Thoracic aorta (tissue), 2 donors: ENCODE measurements at places on chromosomes 6 and 20. TPM values are rescaled to one million over a fixed set of nuclear protein-coding genes. Genes with fewer than 3 reads are reported as not detected.

DNA sequence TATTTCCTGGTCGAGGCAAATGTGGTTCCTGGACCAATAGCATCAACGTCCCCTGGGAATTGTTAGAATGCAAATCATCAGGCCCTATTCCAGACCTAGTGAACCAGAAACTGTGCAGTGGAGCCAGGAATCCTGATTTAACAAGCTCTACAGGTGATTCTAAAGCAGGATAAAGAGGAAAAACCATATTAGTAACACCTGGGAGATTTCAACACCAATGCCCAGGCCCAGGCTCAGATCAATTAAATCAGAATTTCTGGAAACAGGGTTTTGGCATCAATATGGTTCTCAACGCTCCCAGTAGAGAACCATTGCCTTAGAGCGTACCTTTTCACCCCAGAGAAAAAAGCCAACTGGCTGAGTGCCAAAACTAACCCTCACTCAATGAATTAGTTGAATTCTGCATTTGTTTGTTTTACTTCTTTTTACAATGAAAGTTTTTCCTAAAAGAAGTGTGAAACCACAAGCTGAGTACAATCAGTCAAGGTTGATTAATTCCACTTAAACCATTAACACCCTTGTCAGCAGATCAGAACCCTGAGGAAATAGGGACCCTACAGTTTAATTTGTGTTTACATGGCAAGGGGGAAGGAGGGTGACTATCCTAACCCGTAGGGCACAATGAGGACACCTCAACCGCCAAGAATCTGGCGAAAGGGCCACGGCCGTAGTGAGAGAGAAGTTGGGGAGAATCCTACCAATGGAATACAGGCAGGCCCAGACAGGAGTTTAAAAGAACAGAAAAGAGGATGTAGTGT lies 34.9 kb upstream of the LOC128125822 start:
- no peak for DNase-seq

CTAGE9 gene
- not detected for total RNA-seq

DNA sequence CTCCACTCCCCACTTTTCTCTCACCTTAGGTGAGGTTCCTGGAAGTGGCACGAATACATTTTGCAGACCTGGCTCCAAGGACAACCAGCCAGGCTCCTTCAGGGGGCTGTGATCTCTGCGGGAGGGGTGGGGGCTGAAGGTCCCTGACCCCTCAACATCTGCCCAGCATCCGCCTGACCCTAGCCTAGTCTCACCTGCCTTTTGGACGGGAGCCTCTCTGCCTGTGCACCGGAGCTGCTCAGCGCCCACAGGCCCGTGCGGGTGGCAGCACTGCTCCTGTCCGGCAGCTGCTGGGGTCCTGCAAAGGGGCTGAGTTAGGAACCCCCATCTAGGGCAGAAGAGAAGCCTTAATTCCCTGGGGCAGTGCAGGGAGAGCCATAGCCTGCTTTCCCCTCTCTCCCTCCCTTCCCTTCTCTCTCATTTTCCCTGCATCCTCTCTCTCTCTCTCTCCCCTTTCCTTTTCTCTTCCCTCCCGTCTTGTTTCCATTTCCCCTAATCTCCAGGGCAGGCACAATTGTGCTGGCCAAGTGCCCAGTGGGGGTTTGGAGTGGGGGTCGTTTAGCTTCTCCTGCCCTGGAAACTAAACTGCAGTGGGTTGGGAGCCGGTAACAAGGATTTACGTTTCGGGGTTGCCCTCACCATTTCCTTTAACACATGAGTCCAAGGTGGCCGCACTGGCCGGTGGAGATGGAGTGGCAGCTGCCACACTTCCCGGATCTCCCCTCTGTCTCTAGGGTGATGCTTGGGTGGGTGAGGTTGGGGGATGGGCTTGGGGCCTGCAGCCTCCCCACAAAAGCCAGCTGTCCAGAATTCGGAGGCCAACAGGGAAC lies 54.1 kb downstream of the CTCFL start:
- DNase-seq = no peak

OR2J3 gene
- not detected for total RNA-seq

- DNase-seq = no peak
Observed at GRCh38 chr6:168155821-168156741, 77.1 kb upstream of the FRMD1 start.

DNA sequence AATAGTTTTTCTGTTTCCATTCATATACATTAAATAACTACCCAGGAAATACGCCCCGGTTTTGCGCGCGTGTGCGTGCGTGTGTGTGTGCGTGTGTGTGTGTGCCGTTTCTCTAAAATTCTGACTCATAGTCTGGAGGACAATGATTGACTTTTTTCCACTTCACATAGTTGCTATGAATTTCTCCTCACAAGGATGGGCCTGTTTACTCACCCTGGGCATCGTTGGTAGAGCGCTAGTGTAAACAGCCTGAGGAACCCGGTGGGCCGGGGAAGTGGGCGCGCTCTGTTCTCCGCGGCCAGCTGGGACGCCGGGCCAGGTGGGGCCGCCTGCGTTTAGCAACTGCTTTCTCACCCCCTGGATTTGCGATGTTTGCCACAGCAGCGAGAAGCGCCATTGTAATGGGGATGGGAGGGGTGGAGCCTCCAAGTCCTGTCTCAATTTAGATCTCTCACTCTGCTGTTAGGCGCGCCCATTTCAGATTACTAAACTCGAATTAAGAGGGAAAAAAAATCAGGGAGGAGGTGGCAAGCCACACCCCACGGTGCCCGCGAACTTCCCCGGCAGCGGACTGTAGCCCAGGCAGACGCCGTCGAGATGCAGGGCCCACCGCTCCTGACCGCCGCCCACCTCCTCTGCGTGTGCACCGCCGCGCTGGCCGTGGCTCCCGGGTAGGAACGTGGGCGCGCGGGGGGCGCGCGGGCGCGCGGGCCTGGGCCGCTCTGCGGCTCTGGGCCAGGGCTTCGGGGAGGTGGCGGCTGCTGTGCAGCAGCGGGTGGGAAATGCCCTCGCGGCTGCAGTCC lies at the start of gene CD109:
TSS of gene CD109 (plus strand) at position 585 of the 803 bp plus-strand sequence. CDS start at position 598, 13 bp downstream.
- no peak for DNase-seq

TDRD6 gene
- total RNA-seq = 1.8 TPM

DNA sequence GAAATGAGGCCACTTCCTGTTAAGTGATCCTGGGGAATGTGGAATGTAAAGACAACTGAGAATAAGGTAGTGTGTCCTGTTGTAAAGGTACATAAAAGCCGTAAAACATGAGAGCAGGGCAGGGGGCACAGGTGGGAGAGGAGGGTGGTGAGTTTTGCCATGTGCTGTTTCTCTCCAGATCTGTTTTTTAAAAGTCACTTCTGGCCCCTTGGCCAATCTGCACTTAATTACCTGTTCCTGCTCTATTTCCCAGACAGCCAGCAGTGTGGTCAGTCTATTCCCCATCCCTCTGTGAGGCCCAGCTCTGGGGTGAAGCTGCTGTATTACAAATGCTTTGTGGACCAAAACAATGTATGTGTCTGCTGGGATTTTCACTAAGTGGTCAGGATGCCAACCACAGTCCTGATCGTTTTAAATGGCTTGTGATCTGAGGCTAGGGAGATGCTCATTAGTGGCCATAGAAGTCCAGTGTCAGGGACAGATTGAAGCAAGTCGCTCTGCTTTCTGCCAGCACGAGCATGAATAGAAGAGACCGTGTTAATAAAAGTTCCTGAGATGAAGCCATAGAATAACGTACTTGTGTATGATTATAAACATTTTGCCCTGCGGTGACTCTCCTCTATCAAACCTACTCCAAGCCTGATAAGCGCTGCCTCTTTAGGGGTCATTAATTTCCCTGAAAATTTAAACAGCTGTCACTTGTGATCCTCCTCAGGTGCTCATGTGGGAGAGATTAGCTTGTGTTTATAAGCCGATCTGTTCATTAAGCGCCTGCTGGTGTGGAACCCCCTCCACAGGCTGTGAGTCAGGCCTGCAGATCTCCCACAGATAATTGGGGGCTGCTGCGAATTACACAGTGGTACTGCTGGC lies 111.8 kb upstream of the CENPW start:
- DNase-seq = no peak

DEFB115 gene
- total RNA-seq = not detected

- no peak for DNase-seq
Observed at GRCh38 chr6:132316970-132317369, 84.3 kb downstream of the MOXD1 start.

DNA sequence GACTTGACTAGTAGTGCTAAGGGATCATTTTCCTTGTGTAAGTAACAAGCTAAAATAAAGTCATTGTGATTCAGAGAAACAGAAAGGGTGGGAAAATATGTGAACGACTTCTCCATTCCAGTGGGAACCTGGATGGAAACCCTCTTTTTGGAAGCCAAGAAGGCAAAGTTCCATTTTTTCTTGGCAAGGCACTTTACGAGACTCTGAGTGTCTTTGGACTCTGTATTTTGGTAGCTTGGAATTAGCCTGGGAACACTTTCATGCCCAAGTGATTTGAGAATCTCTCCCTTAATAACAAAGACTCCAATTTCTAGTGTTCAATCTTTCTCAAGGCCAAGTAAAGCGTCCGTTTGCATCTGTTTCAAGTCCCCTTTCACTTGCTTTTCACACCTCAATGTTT lies 100.5 kb upstream of the SASH1 start:
- DNase-seq = no peak

MYH7B gene
- 0.27 TPM for total RNA-seq

PSMG4 gene
- total RNA-seq = 19.4 TPM

- DNase-seq = no peak
Observed at GRCh38 chr6:11714116-11714797, 64.3 kb downstream of the ADTRP start.

DNA sequence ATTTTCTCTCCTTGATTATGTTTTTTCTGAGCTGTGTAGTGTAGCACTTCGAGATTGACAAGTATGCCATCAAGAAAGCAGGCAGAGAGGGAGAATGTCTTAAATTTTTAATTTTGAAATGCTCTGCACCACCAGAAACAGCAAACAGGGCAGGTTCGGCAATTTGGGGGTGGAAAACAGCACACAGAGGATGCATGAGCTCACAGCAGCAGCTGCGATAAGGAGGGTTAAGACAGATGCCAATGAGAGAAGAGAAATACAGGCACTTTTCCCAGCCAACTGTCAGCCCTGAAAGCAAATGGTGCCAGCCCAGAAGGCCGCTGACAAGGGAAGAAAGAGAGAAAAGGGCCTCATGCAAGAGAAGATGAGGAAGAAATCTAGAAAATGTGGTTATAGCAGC lies 15.1 kb upstream of the SNRPB2 start:
- no peak for DNase-seq

KIF25 gene
- not detected for total RNA-seq

DNA sequence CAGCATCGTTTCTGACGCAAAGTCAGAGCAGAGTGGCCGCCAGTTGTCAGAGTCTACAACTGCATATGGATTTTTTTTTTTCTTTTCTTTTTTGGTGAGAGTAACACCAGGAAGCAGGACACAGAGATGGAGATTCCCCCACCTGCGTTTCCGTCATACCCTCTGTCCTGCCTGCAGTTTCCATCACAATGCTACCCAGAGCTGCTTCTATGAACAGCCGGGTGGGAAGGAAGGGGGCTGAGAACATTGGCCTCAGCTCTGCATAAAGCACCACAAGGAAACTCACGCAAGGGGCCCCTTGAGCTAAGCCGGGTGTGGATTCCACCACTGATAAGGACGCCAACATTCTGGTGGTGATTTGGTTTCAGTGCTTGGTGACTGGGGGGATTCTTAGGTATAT lies 183.5 kb upstream of the AFDN start:
- no peak for DNase-seq

- no peak for DNase-seq
Observed at GRCh38 chr6:29945281-29945820, 3.0 kb downstream of the HLA-A start.

- DNase-seq = no peak
Observed at GRCh38 chr20:49353348-49353747, 75.5 kb upstream of the ZNFX1 start.

GRCh38 chr6:160333841-160334240 lies 14.3 kb upstream of the SLC22A3 start:
- DNase-seq = no peak

DNA sequence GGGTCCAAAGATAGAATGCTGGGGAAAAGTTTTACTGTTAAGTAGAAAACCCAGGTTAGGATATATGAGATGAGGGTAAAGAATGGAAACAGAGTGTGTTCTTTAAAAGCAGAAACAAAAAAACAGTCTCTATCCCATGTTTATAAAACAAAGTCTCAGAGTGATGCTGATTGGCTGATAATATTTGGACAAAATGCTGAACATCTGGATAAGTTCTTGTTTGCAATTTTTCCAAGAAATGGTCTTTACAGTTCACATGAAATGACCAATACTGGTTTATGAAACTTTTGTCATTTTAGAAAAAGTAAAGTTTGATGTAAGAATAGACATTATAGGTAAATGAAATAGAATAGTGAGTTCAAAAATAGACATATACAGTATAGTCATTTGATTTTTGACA lies 96.2 kb upstream of the EYS start:
- no peak for DNase-seq

GPR63 gene
- 3.4 TPM for total RNA-seq

SLX4IP gene
- 5.8 TPM for total RNA-seq
